ENCODE measurements at places on chromosomes 11 and 22. TPM values are rescaled to one million over a fixed set of nuclear protein-coding genes. Genes with fewer than 3 reads are reported as not detected.

- ATAC-seq, result no peak
These were observed 48.0 kb upstream of the AMPD3 start for GRCh38 chr11:10407055-10407454.

Gene C1QTNF5
- total RNA-seq, result not detected

DNA sequence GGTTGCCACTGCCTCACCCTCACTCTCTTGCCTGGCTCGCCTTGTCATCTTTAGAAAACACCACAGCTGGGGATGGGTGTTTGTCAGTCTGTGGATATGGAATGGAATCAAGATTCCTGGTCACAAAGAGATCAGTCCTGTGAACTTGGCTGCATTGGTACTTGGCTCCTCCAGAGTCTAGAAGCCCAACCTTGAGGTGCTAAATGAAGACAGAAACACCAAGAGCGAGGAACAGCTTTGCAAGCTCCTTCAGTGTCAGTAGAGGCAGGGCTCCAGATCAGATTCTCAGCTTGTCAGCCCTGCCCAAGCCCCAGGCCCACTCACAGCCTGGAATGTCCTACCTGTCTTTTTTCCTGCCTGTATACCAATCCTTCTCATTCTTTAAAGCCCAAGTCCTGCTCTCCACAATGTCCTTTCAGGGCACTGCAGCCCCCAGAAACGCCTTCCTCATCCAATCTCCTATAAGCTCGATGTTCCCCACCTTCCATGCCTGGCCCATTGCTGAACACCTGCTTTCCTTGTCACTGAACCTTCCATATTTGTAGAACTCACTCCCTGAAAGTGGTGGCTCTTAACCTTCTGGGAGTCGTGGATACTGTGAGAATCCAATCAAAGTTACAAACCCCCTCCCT is 188.9 kb downstream of the BCR start:
- ATAC-seq, result no peak

DNA sequence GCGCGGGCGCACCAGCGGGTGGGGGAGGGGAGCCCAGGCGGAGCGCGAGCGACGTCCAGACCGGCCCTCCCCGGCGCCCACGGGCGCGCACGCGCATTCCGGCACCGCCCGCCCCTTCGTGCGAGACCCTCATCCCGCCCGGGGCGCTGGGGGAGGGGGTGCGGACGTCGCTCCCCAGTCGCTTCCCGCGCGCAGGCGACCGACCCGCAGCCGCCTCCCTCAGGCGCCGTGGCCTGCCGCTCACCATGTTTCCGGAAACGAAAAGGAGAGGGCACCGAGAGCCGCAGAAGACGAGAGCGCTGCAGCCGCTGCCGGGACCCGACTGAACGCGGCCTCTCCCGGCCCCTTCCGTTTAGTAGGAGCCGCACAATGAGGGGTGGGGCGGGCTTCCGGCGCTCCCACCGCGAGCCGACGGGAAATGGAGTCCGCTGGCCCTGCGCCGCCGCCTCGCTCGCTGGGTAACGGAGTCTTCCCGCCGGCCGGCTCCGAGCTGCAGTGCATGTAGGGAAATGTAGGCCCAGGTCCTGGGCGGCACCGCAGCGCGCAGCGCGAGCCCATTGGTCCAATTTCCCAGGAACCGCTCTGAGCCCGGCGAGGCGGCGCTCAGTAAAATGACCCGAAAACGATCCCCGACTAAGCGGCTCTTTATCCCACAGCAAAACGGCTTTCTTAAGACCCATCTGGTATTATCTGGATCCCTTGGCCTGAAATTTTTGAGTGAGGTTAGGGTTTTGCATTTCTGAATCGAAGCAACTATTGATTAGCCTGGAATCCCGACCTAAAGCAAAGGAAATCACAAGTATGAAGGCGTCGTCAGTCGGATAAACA is at the start of gene CFL1:
CFL1 (minus strand) TSS at position 328 of the 828 bp plus-strand sequence; CDS start at position 247, 81 bp downstream.
- ATAC-seq, result peak; percentile 63

- ATAC-seq, result peak; percentile 76
These were observed 32.3 kb downstream of the ARVCF start for GRCh38 chr22:19984201-19984753.

DNA sequence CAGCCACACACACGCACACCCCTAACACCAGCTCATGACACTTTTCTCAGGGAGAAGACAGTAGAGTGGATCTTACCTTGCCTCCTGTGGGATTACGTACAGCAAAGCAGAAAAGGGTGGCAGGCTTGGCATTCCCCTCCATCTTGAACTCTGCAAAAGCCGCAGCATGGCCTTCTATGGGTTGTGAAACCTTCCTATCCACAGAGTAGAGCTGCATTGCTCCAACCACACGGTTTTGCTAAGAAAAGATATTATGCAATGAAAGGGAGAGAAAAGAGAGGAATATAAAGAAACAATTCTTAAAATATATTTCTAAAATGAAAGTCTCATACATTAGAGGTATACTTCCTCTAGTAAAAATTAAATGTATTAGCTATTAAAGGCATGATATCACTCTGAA is 48.8 kb downstream of the CLTCL1 start:
- no peak for ATAC-seq

- no peak for ATAC-seq
These were observed 499.8 kb upstream of the CHORDC1 start for GRCh38 chr11:90722552-90723190.

- no peak for ATAC-seq
These were observed 22.6 kb downstream of the PDGFB start for GRCh38 chr22:39221999-39222686.

Gene NF2
- 49.0 TPM for total RNA-seq

DNA sequence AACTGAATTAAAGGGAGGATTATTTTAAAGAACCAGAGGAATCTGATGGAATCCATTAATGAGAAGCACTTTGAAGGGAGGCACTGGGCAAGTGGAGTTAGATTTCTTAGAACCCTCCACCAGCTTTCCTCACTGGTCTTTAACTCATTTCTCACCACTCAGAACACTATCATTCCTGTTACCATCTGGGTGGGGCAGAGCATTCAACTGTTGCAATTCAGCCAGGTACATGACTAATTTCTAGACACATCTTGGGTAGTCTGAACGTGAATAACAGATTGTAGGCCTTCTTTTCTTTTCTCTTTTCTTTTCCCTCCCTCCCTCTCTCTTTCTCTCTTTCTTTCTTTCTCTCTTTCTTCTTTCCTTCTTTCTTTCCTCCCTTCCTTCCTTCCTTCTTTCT is 15.5 kb upstream of the MMP1 start:
- ATAC-seq, result no peak

Gene PACSIN3
- total RNA-seq, result 1.2 TPM

DNA sequence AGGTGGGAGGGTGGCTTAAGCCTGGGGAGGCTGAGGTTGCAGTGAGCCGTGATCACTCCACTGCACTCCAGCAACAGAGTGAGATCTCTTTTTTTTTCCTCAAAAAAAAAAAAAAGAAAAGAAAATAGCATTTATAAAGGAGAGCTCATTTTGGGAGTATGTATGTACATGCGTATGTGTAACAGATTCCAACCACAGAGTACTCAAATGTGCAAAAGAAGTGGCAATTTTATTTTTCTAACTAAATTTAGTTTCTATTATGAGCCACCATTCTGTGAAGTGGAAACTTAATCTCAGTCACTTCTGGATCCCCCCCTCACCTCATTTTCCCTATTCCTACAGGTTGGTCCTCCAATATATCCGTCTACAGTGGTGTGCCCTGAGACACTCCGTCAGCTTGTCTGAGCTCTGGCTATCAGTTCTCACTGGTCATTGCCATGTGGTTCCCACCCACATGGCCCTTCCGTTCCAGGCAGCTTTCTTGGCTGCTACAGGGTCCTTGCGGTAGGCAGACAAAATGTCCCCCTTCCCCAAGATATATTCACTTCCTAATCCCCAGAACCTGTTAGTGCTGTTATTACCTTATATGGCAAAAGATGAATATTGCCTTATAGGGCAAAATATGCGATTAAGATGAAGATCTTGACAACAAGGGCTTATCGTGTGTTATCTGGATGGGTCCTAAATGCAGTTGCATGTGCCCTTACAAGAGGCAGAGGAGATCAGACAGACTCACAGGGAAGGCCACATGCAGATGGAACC is 35.8 kb upstream of the TSKU start:
- ATAC-seq, result peak; percentile 20

DNA sequence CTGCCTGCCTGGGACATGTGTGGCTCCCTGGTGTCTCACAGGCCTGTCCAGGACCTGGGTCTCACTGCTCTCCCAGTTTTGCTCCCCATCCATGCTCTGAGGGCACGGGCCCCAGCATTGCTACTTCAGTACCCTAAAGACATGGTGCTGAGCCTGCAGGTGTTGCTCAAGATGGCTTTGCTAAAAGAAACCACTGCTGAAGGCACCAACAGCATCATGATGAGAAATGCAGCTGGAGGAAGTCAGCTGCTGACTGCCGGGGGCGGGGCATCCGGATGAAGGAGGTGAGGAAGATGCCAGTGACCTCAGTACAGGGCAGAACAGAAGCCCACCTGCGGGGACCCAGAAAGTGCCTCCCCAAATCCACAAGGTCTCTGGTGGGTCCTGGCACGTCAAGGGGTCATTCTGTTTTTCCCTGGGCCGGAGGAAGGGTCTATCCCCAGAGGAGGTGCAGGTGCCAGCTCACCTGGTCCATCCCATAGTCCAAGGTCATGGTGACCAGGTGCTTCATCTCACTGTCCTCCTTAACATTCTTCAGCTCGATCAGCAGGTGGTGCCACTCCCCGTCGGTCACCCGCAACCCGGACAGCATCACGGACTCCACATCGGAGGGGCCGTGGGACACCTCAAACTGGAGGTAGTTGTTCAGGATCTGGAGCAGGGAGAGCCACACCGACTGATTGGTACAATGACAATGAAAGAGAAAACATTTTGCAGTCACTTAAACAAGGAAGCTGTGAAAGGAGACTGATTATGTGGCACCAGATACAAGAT is 63.9 kb downstream of the TRMU start:
- no peak for ATAC-seq

DNA sequence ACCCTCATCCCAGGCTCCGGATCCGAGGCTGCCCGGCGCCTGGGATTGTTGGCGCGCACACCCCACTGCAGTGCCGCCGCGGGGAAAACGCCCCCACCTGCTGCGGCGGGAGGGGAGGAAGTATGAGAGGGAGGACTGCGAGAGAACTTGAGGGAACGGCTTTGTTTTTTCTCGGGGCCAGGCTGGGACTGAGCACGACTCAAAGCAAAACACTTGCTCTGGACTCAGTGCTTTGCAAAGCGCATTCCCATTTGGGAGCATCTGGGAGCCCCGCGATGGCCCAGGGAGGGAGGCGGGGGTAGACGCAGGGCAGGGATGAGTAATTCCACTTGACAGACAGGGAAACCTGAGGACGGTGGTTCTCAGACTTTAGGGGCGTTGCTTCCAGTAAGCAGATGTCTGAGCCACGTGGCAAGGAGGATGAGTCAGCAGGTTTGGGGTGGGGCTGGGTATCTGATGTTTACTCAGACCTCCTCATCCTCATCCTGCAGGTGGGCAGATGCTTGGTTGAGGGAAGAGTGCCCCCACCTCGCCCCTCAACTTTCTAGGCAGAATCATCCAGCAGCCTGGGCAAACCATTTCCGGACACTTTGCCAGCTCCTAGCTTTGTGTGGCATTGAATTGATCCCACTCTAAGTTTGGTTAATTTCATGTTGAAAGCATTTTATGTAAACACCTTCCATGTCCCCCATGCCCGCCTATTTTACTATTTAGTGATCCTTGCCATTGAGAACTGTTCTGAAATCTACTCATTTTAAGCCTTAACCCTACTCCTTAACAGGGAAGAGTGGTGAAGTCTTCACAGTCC is 1.5 kb downstream of the MIAT start:
- ATAC-seq, result peak; percentile 74

DNA sequence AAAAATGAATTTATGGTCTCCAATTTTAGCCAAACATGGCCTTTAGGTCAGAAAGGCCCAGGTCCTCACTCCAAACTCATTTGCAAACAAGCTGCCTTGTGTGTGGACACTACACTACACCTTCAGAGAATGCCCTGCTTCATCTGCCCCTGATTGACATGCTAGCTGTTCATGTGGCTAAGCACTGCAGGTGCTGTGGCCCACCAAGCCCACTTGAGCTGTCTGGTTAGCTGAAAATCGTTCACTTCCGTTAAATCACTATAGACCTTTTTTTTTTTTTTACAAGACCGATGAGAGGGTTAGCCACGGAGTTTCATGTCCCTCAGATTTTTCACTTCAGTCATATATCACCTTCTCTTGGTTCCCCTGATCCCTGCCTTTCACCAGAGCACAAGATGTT is 39.3 kb downstream of the NF2 start:
- ATAC-seq, result no peak

Gene MS4A15
- total RNA-seq, result 0.33 TPM

DNA sequence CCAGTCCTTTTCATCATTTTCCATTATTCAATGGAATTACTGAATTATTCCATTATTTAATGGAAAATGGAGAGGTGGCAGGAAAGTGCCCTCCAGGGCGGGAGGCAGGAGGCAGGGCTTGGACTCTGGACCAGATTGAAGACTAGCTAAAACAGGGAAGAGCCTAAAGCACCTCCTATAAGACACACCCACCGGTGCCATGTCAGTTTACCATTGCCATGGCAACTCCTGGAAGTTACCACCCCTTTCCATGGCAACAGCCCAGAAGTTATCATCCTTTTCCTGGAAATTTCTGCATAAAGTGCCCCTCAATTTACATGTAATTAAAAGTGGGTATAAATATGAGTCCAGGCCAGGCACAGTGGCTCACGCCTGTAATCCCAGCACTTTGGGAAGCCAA is 443.7 kb downstream of the TBC1D22A start:
- ATAC-seq, result peak; percentile 78

Gene MMP27
- total RNA-seq, result not detected

DNA sequence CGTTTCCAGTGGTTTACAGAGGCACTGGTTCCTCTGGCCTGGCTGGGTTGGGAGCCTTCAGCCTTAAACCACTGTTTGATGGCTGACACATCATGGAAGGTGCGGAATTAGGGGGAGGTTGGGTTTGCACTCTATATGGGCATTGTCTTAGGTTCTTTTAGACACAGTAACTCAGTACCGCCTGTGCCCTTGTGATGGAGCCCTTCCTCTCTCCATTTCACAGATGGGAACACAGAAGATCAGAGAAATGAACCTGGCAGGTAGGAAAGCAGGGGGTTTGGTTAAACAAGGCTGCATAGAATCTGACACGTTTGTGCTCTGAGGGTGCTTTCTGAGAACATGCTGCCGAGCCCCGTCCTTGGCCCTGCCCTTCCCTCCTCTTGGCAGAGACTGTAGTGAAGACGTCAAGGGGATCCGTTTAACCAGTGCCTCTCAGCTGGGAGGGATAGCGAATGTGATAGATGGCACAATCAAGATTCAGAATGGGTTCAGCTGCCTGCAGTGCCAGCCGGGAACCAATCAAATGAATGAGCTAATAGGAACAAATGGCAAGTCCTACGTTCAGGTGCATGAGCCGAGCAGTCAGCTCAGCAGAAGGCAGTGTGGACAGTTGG is 228.6 kb downstream of the TBC1D22A start:
- no peak for ATAC-seq

Gene FAM227A
- total RNA-seq, result 2.1 TPM

Gene RASD2
- total RNA-seq, result 0.37 TPM

- peak; percentile 53 for ATAC-seq
These were observed 98.8 kb downstream of the SNX19 start for GRCh38 chr11:130817330-130817944.

Gene CALCA
- total RNA-seq, result 1.7 TPM

DNA sequence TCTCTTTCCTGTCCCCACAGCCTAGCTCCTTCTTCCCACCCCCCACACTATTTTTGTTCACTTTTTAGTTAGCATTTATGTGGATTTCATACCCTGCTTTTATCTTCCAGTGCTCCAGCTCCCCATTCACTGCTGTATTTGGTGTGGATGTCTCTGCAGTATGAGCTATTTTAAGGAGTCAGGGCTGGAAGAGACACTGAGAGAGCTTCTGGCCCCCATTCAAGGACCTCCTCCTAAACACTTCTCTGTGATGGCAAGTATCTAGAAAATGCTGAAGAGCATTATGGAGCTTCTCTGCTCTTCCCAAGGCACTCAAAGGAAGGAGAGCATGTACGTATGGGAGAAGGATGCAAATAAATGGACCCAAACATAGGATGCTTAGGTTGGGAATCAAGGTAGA is 79.5 kb downstream of the RAB30 start:
- no peak for ATAC-seq

Gene ZNF70
- total RNA-seq, result 10.9 TPM
